ENCODE measurements at places on chromosomes 5 and 9.

GRCh38 chr5:51345106-51345505 is 38.1 kb upstream of the ISL1 start:
- no peak for DNase-seq

- no peak for DNase-seq
Measured at GRCh38 chr5:131022811-131023497, 142.1 kb downstream of the HINT1 start.

GRCh38 chr5:16025681-16026080 is 153.9 kb downstream of the MARCHF11 start:
- DNase-seq, result no peak

GRCh38 chr5:26121338-26121737 is 917.0 kb downstream of the CDH9 start:
- no peak for DNase-seq

DNA sequence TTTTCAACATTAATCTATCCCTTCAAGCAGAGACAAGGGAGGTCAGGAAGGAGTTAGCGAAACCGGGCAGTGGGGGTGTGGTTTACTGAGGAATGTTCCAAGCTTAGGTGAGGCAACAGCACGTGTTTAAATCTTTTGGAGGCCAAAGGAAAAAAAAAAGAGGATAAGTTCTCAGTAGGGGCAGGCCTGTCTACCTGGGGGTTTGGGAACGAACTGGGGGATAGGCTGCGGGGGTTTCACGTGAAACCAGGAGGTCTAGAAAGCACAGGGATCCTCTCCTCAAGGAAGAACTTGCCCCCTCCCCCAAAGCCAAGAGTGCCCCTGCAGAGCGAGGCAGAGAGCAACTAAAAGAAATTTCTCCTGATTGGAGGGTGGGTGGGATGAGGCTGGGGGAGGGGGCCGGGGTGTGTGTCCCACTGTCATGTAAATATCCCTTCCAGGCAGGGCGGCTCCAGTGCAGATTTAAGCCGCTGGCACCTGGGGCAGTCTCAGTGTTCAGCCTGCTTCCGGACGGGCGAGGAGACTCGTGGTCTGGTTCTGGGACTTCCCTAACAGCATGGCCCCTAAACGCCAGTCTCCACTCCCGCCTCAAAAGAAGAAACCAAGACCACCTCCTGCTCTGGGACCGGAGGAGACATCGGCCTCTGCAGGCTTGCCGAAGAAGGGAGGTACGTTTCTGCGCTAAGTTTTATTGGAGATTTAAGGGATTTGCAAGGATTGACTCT is 5.5 kb upstream of the SET start:
- DNase-seq, result no peak

- DNase-seq, result no peak
Measured at GRCh38 chr9:85483208-85483607, 258.5 kb downstream of the AGTPBP1 start.

DNA sequence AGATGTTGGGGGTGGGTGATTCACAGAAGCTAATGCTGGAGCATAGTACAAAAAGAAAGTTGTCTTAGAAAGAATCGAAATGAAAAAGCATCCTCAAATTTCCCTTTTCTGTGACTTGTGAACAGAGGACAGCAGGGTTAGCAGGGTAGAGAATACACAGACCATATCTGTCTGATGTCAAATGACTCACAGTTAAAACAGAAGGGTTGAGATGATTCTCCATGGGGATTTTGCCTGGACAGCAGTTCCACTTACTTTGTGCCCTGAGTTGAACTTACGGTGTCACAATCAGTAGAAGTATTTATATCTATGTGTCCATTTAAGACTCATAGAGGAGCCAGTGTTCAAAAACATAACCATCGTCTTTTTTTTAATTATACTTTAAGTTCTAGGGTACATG is 801.6 kb downstream of the KCTD16 start:
- DNase-seq, result no peak

DNA sequence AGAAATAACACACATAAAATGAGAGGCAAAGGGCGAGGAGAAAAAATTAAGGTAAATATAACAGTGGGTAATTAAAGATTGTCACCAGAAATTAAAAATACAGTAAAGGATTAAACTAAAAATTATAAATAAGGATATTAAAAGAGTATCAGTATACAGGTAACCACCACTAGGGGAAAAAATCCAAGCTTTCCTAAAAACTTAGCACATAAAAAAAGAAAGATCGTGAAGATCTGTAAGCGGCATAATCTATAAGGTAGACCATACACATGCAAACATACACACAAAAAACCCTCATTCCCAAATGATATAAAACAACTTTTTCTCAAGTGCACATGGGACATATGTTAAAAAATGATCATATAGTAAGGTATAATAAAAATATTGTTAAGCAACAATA is 577.3 kb upstream of the NUDT12 start:
- no peak for DNase-seq

- DNase-seq, result no peak
Measured at GRCh38 chr9:450561-450960, 235.9 kb downstream of the DOCK8 start.

DNA sequence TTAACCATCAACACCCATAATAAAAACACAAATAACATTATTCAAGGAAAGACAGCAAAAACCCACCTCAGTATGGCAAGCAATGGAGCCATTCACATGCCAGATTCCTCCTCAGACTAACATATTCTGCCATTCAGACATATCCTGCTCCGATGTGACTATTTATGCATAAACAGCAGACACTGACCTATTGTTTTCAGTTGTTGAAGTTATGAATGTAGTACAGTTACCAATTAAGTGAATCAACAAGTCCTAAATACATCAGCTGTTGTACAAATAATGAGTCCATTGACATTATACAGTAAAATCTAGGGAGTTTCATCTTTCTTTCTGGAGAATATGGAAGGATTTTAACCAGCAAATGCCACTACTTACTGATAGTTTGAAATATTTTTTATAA is 131.7 kb downstream of the DENND1A start:
- DNase-seq, result no peak

- DNase-seq, result no peak
Measured at GRCh38 chr9:13071921-13072320, 207.6 kb downstream of the MPDZ start.

- no peak for DNase-seq
Measured at GRCh38 chr5:1930880-1931603, 48.3 kb upstream of the IRX4 start.

GRCh38 chr5:1568201-1568979 is 44.6 kb upstream of the LPCAT1 start:
- no peak for DNase-seq

DNA sequence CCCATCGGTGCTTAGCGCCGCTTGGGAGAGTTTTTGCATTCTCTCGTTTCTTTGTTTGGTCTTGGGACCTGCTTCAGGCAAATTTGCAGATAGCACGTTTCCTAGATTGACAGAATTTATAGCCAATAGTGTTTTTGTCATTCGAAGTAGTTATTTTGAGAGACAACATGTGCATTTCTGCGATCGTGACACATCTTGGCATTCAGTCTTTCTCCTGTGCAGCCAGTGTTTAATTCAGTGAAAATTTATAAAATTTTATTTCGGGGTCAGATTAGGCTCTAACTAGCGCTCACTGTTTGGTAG is 830 bp downstream of the PRRC1 start:
- no peak for DNase-seq

DNA sequence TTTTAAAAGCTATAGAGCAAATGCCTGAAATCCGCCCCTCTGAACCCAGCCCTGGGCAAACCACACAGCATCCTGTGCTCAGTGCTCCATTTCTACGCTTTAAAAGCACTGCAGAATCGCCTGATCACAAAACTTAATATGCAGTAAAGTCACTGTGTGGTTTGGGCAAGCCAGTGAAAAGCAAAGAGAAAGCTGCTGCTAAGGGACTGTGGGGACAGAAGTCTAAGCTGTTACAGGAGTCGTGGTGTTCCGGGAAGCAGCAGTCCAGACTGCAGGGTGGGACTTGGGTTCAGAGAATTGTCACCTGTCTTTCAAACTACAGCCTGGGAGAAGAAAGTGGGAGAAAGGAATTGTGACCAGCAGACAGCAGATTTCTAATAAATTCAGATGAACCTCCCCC is 8.2 kb downstream of the RAPGEF1 start:
- DNase-seq, result no peak

DNA sequence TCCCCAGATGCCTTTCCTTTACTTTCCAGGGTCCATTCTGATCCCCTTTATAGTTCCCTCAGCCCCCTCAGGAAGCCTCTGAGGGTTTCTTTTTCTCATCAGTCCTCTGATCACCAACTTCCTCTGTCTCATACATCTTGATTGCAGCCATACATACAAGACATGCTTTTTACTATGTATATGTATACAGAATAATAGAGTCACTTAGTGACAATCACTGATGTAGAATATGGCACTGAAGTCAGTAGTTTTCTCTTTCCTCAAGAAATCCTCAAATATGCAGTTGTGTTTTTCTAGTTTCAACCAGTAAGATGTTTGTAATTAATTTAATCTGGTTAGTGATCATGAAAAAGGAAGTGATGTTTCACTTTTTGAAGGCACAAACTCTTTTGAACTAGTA is 364.1 kb downstream of the MAN2A1 start:
- no peak for DNase-seq

DNA sequence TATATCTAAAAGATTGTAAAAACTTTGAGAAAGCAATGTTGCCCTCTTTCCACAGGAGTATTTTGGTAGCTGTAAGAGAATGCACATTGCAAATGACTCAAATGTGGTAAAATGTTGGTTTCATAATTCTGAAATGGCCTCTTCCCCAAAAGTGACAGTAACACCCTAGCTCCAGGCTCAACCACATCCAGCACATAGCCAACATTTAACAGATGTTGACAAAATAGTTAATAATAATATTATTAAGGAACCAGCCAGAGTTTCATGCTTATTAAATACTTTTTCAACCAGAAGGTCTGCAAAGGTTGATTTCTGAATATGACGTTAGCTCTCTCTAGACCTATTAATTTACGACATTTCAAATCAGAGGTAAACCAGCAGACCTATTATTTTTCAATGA is 1.3 kb downstream of the ANXA1 start:
- no peak for DNase-seq

DNA sequence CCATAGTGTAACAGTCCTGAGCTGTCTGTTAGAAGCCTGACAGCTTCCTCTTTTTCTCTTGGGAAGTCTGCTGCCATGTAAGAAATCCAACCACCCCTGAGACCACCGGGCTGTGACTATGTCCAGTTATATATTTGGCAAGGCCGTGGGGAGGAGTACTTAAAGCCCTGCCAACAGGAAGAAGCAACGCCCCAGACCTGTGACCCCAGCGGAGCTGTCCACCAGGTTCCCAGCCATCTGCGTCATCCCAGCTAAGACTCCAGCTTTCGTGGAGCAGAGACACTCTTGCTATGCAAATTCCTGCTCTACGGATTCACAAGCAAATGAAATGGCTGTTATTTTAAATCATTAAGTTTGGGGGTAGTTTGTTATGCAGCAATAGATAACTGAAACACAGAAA is 417.3 kb downstream of the TLE4 start:
- no peak for DNase-seq

DNA sequence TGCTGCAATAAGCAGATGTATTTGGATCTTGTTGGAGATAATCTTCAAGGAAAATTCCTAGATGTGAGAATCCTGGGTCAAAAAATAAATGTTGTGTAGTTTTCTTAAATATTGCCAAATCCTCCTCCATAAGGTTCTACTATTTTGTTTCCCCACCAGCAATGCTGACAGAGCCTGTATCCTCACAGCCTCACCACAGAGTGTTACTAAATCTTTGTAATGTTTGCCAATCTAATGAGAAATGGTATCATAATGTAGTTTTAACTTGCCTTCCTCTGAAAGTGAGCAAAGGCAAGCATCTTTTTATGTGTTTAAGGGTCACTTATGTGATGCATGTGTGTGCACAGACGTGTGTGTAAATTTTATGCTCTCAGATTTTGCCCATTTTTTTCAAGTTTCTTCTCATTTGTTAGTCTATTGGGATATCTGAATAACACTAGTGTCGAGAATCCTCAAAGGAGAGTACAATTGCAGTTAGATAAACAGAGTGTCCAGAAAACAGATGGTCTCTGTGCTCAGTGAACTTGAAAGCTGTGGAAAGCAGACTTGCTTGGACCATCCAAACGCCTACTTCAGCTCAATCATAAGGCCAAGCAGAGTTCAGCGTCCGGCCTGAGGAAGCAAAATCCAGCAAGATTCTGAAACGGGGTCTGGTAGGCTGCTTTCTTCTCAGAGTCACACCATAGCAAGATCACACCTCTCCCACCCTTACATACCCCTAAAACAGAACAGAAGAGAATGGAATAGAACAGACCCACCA is 35.7 kb upstream of the UGT3A1 start:
- DNase-seq, result no peak

- DNase-seq, result no peak
Measured at GRCh38 chr5:89265511-89266179, 382.7 kb upstream of the MEF2C start.

DNA sequence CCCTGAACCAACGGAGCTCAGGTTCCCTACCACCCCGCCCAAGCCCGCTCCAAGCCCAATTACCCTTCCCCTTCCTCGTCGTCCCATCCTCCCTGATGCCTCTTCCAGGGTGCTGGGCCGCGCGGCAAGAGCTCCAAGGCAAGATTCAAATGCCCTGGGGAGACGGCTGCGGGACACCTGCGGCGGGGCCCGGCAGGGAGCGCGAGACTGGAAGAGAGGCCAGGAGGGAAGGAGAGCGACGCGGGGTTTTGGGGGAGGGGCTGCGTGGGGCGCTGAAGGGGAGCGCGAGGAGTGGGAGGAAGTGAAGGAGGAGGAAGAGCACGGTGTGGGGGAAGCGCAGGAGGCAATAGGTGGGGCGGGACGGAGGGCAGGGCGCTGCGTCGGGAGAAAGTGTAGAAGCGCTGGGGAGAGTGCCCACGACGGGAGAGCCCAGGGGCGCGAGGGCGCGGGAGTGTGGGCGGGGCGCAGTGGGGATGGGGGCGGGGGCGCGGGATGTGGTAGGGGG is 975 bp upstream of the NXNL2 start:
- DNase-seq, result no peak

DNA sequence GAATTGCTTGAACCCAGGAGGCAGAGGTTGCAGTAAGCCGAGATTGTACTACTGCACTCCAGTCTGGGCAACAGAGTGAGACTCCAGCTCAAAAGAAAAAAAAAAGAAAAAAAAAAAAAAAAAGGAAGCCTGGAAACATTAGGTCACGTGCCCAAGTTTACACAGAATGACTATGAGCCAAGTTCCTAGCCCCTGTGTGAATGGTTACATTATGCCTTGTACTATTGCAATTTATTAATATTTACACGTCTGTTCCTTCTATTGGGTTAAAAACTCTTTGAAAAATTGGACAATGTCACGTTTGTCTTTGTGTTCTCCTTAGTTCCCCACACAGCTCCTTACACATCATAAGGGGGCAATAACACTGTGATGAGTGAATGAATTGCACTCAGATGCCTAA is 33.5 kb upstream of the SLC28A3 start:
- no peak for DNase-seq

- DNase-seq, result no peak
Measured at GRCh38 chr5:79488058-79488457, 25.9 kb downstream of the HOMER1 start.

DNA sequence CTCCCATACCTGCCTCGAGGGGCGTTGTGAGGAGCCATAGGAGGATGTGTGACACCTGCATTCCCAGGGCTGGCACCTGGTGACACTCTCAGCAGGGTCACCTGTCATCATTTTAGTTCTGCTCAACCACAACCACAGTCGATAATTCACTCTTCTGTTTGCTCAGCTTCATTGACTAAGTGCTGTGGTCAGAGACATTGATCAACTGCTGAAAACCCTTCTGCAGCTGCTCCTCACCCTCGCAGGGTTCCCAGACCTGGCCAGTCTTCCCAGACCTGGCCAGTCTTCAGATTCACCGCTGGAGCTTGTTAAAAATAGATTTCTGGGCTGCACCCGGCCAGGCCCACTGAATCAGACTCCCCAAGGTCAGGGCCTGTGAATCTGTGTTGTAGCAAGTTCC is 92.8 kb downstream of the MVB12B start:
- no peak for DNase-seq
